Activated CD8-positive, alpha-beta memory T cell treated with anti-CD3 and anti-CD28 coated beads, Interleukin-2, amount 50 U/mL, for 48 hours (primary cell): ENCODE measurements at places on chromosomes 11 and 22.

GRCh38 chr11:44305470-44306051, 4.4 kb downstream of the ALX4 start:
- DNase-seq, result peak; percentile 67

DNA sequence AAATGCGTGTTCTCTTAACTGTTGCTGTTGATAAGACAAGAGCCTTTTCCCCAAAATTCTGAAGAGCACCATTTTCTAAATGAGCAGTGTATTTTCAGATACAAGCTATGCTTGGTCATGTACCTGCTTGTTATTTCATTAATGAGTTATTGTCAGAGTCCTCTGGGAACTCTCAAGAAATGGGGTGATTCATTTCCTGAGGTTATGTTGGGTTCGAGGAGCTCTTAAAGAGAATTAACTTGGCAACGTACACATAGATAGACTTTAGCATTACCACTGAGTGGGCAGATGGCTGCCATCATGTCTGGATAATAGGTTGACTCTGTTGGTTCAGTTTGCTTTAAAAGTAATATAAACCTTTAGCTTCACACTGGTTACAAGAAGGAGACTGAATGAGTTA, 87.9 kb upstream of the SORL1-AS1 start:
- no peak for DNase-seq

DNA sequence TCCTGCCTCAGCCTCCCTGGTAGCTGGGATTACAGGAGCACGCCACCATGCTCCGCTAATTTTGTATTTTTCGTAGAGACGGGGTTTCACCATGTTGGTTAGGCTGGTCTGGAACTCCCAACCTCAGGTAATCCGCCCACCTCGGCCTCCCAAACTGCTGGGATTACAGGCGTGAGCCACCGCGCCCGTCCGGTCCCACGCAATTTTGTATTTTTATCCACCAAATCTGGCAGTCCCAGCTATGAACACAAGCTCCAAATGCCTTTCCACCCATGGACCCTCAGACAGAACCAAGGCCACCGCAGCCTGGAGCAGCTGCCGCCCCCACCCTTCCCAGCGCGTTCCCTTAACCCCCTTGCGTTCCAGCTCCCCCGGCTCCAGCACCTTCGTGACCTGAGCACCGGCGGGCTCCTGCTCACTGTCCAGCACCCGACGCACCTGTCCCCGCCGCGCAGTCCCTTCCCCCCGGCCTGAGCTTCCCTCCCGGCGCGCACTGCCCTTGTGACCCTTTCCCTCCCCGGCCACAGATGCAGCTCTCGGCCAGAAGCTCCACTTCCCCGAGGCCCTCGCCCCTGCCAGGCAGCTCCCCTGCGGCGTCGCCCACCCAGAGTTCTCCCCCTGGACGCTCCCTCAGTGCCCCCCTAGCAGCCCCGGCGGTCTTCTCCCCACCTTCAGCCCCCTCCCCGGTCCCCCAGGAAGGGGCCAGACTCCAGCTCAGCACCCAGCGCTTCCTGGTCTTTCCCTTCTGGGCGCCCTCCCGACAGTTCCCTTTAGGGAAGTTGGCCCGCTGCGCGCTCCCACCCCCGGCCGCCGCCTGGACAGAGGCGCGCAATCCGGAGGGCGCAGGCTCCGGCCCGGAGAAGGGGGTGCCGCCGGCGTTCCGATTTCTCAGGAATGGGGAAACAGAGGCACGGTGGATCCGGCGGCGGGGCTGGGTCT, 5.6 kb upstream of the ZBED4 start:
- no peak for DNase-seq

GRCh38 chr11:12214751-12215150, 104.4 kb downstream of the MICAL2 start:
- no peak for DNase-seq

DNA sequence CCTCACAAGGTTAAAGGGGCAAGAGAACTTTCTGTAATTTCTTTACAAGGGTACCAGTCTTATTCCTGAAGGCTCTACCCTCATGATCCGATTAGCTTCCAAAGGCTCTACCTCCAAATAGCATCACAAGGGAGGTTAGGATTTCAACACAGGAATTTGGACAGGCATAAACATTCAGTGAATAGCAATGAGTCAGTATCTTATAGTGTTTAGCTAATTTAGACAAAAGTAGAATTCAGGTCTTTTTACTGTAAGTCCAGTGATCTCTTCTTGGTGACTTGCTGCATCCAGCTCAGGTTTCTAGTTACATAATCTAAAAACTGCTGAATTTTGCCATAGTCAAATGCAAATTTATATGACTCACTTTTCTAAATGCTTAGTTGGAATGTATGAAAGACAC, 1995.6 kb upstream of the RAG2 start:
- DNase-seq, result no peak

GRCh38 chr22:23216461-23217170, 36.3 kb downstream of the BCR start:
- DNase-seq, result no peak

- DNase-seq, result peak; percentile 90
Observed at GRCh38 chr11:119741369-119742262, 12.6 kb upstream of the NECTIN1 start.

DNA sequence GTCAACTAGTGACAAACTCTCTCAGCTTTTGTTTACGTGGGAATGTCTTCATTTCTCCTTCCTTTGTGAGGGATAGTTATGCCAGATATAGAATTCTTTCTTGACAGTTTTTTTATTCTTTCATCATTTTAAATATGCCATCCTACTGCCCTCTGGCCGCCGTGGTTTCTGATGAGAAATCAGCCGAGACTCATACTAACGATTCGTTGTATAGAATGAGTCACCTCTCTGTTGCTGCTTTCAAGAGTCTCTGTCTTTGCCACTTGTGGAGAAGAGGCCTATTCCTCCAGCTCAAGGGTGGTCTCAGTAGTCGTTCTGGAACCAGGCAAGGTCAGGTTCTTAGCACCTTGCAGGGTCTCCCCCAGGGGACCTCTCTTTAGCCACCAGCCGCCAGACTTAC, 8.0 kb downstream of the MYO7A start:
- no peak for DNase-seq

- no peak for DNase-seq
Observed at GRCh38 chr11:64180891-64181290, 5.1 kb upstream of the STIP1 start.

- DNase-seq, result no peak
Observed at GRCh38 chr11:12188548-12189317, 78.3 kb downstream of the MICAL2 start.

DNA sequence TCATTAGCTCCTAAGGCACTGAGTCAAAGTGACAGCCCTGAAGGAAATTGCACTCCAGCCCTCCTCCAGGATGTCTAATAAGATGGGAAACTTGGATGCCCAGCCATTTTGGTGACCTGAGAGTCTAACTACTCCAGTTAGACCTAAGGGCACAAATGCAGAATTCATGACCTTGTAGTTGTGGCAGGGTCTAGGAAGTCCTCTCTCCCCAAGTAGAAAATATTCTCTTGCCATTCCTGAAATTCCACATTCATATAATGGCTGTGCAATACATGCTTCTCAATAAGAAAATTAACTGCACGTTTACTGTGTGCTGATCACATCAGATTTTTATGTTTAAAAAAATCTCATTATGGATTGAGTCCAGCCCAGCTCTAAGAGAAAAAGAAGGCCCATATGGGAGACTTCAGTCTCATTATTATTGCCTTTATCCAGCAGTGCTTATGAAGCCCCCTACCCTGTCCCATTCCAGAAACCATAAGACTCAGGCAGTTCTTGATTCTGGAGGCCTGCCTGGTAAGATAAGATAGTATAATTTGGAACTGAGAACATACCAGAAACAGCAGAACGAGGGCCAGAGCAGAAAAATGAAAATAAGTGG, 133.7 kb upstream of the LDLRAD3 start:
- DNase-seq, result no peak

DNA sequence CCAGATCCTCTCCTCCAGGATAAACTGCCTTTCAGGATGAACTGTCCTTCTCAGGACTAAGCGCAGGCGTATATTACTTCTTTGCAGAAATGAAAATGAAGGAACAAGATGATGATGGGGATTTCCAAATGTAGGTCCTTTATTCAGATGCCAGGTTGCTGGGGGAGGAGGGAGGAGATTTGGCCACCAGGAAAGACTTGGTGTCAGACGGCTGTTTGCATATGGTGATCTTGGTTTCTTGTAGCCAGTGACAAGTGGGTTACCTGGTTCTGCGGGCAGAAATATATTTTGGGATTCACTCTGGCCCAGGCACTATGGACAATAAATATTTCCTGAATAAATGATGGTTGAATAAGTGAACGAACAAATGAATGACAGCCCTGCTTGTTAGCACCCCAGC, 243.4 kb downstream of the MIAT start:
- DNase-seq, result no peak

- no peak for DNase-seq
Observed at GRCh38 chr11:94854770-94855633, 86.8 kb downstream of the AMOTL1 start.

GRCh38 chr11:104792861-104793260, 105.4 kb downstream of the CASP12 start:
- no peak for DNase-seq

DNA sequence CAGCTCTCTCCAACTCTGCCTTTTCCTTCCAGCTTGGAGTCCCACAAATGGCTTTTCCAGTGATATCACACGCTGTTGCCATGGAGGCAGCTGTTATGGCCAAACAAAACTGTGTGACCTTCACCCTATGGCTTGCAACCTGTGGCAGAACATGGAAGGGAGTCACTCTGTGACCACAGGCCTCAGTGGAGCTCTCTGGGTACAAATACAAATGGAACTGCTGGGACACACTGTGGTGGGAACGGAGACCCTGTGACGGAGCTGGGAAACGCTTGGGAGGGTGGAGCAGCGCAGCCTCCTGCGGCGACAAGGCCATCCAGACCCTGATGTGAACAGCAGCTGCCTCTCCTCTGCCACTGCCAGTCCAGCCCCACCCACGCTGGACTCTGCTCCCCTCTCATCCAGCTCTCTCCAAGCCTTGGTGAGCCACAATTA, 162.5 kb downstream of the ETS1 start:
- no peak for DNase-seq

GRCh38 chr11:17719028-17719937, at the start of gene MYOD1:
Gene MYOD1, plus strand, starts transcription at chr11:17719571. Its CDS starts 212 bp downstream, at chr11:17719783.
- no peak for DNase-seq

DNA sequence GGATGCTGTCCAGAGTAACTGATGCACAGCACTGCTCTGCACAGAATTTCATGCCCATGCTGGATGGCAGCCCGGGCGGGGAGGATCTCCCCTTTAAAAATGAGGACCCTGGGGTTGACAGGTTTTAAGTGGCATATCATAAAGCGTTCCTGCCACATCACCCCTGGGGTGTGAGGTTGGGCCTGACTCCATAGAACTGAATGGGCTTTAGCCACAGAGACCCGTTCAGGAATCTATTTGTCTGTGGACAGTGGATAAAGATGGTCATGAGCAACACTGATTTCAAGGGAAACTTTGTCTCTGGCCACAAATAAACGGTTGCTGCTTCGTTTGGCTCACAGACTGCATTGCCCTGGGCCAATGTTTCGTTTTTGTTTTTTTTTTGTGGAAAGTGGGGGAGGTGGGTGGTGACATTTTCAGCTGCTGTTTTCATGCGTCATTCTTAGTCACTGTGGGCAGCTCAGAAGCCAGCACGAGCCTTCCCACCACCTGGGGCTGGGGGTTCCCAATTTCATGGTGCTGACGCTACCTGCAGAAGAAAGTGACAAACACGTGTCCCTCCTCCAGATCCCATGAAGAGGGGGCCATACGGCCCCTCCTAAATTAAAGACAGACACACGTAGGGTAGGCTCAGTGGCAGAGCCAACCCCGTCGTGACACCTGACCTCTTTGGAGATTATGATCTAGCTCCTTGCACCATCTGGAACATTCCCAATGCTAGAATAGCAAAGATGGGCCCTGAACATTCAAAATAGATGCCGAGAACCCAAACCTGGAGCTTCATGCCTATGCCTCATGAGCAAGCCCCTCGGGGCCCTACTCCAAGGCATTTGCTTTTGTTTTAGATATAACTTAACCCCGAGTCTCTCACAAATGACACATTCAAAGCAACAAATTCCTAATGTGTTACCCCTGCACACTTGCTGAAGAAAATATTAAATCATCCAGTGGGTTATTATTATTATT, 54.8 kb upstream of the PHF21B start:
- DNase-seq, result peak; percentile 74

- DNase-seq, result no peak
Observed at GRCh38 chr11:128735935-128736605, 42.2 kb downstream of the FLI1 start.

GRCh38 chr11:64713016-64713707, 9.8 kb downstream of the NRXN2 start:
- no peak for DNase-seq

GRCh38 chr11:103648054-103648453, 388.4 kb upstream of the DDI1 start:
- no peak for DNase-seq

DNA sequence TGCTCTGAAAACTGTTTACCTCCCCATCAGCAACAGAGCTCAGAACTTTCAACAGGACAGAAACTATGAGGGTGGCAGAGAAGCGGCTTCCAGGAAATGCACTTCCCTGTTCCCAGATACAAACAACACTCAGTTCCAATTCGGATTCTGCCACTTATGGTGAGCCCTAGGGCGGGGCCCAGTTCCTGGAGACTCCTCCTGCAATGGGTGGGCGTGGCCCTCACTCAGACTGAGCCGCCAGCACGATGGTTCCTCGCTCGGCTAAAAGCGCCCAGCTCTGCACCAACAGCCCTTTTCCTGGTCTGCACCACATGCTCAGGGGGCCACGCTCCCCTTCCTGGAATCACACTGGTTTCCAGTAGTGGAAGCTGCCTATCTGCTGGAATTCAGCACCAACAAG, 314.1 kb downstream of the CTTN start:
- DNase-seq, result no peak

GRCh38 chr11:16036218-16036617, 320.1 kb downstream of the SOX6 start:
- DNase-seq, result no peak

- no peak for DNase-seq
Observed at GRCh38 chr11:84243629-84244263, 957.6 kb upstream of the CCDC90B start.

DNA sequence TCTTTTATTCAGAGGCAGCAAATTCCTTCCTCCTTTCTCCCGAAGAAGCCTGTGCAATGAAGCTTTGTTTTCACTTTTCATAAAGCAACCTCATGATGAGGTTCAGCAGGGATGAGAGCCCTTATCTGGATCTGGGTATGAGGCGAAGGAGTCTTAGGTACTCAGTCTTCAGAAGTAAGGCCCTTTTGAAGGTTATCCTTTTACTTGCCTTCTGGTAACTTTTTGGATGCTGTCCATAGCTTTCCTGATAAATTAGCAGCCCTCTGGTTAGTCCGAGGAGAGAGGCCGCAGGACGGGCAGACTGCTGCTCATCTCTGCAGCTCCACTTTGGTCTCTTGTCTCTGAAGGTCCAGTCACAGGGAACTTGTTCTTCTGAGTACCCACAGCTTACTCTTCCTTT, 1.1 kb downstream of the TRIM22 start:
- no peak for DNase-seq

- DNase-seq, result no peak
Observed at GRCh38 chr11:104736502-104736901, 161.8 kb downstream of the CASP12 start.

GRCh38 chr11:70595452-70595851, 197.1 kb downstream of the CTTN start:
- no peak for DNase-seq

GRCh38 chr22:44404341-44405020, 91.7 kb upstream of the SHISAL1 start:
- no peak for DNase-seq
